Activated naive CD4-positive, alpha-beta T cell (primary cell): ENCODE measurements at places on chromosomes 3 and 15.

DNA sequence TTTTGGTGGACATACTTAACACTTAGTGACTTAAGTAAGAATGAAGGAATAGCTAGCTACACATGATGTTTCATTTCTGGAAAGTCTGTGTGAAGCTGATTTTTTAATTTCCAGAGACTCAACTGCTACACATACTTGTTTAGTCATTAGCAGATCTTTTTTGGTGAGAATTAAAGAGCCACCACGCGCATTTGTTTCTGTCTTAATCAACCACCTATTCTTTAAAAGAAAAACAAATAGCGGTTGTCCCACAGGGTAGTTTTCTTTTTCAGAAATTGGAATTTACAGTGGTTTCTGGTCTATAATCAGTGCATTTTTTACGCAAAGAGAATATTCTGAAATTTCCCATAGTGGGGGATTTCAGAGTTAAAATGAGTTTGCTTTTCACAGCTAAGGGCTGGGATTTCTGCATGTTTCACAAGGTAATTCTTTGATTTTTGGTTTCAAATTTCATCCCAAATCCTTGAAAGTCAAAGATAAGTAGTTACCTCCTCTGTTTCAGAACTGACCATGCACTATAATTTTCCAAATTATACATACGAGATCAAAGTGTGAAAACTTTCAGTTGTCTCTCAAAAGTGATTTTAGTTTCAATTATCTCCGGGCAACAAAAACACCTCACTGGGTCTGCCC, 631.0 kb upstream of the GRM7 start:
- no peak for DNase-seq

DNA sequence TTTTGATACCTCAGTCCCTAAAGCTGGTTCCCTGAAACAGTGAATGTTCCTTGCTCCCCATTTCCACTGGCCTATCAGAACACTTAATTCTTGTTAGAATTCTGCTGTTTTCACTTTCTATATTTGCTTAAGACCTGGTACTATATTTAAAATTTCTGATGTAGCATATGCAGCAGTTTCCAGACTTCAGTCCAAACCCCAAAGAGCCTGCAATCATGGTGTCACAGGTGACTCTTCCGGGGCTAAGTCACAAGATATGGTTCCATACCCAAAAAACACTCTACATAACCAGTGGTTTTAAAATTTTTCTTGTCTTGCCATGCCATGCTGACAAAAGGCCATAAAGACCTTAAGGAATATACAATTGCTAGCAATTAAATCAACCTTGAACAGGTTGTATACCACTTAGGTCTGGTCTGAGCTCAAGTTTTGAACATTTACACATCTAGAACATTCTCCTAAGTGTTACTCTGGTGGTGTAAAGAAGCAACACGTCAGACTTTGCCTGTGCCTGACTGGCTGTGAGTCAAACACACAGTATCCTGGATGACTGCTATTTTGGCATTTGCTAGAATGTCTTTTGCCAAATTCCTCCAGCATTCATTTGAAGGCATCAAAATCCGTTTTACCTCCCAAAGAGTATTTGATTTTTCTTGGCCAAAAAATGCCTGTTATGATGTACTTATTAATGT, 160.0 kb downstream of the FRMD5 start:
- DNase-seq, result no peak

- no peak for DNase-seq
These were observed 311.3 kb downstream of the SLC9A9 start for GRCh38 chr3:143536817-143537535.

GRCh38 chr3:135238236-135238830, 443.3 kb downstream of the EPHB1 start:
- DNase-seq, result no peak

DNA sequence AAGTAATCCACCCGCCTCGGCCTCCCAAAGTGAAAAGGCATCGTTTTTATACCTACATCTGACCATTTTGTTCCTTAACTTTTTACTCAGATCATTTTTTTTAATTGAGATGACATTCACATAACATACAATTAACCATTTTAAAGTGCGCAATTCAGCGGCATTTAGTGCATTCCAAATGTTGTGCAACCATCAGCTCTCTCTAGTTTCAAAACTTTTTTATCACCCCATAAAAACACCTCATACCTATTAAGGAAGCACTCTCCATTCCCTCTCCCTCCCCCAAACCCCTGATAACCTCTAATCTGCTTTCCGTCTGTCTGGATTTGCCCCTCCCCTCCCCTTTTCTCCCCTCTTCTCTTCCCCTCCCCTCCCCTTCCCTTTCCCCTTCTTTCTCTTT, 310.1 kb downstream of the UACA start:
- no peak for DNase-seq

DNA sequence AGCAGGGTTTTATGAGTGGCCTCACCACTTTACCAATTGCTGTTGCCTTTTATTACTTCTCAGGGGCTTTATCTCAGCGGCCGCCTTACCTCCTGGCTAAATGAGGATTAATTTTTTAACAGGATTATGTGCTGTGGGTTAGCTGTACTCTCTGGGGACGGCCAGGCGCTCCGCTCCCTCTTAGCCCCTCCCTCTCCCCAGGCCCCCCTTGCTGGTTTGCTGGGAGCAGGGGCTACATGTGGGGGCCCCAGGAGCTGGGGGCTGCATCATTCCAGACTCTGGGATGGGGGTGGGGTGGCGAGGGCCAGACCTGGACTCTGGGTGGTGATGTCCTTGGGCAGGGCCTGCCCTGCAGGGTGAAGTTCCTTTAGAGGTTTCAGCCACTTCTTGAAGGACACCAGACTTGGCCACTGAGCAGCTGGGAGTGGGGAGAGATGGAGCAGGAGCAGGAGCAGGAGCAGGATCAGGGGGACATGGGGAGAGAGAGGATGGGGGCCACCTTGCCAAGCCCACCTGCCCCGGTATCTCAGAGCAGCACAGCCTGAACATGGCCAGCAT, 196.1 kb downstream of the GOLGA6L6 start:
- no peak for DNase-seq

DNA sequence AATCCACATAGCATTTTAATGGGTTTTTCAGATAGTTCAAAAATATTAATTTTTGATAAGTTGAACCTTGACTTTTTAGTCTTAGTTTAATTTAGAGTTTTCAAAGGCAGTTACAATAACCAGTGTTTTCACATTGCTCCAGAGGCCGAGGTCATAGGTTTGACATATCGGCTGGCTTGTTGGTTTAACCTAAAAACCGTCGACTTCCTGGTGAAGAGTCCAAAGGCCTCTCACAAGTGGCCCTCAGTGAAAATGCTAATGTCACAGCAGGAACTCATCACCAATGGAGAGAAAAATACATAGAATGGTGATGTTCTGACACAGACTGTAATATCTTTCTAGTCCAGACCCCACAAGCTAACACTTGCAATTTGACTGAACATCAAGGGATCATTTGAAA, 642.3 kb downstream of the PLOD2 start:
- no peak for DNase-seq

GRCh38 chr15:66842710-66843441, 140.8 kb downstream of the SMAD6 start:
- no peak for DNase-seq

DNA sequence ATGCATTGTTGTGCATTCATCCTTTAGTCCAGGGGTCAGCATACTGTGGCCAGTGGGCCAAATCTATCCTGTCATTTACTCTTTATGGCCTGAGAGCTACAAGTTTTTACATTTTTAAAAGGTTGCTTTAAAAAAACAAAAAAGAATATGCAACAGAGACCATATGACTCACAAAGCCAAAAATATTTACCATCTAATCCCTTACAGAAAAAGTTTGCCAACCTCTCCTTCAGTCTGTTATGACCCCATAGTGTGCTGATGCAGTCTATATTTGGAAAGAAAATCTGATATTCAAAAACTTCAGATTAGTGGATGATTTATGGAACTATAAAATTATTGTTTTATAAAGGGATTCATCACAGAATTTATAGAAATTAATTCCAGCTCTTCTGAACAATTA, 237.5 kb upstream of the IL12A start:
- no peak for DNase-seq

DNA sequence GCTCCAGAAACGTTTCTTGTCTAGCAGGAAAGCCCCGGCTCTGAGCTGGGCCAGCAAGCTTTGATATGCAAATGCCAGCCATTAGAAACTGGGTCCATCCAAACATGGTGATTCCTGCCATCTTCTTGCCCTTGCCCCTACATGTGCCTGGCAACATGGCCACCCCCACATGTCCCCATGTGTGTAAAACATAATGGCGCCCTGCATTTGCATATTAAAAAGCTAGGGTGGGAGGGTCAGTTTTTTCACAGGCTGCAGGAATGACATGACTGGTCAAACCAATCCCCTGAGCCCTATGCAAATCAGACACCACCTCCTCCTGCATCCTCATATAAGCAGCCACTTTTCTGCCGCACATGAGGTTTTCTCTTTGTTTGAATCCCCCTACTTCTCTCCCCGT, 21.2 kb downstream of the GPR156 start:
- DNase-seq, result no peak

GRCh38 chr3:19645093-19645492, 288.9 kb downstream of the EFHB start:
- no peak for DNase-seq

- DNase-seq, result no peak
These were observed 23.1 kb upstream of the ANKRD28 start for GRCh38 chr3:15820911-15821310.

DNA sequence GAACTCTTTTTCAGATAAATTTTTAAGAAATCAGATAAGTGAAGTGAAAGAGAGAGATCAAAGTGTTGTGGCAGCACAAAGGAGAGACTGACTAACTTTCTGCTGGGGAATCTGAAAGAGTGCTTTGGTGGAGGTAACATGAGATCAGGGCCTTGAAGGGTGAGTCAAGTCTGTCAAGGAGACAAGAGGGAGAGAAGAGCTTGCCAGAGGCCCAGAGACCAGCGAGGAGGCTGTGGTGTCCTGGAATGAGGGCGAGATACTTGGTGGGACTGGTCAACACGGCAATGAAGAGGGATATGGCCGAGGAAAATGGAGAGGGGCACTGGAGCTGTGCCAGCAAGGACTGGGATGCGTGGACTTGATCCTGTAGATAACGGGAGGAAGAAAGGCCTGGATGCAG, 4.6 kb downstream of the TADA3 start:
- DNase-seq, result no peak

DNA sequence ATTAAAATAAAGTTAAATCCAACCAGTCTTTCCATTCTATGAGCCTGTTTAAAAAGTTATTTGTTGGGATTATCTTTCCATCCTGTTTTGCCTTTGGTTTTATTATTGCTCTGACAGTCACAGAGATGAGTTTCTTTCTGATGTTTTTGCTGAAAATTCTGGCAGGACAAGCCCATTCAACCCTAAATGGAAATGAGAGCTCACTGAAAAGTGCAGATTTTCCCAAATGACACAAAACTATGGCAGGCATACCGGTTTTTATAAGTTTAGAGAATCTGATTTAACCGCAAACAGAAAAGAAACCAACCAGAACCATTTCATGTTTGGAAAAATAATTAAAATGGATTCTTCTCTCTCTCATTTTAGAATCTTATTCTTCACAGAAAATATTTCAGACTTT, 238.1 kb upstream of the SGO1 start:
- DNase-seq, result no peak

DNA sequence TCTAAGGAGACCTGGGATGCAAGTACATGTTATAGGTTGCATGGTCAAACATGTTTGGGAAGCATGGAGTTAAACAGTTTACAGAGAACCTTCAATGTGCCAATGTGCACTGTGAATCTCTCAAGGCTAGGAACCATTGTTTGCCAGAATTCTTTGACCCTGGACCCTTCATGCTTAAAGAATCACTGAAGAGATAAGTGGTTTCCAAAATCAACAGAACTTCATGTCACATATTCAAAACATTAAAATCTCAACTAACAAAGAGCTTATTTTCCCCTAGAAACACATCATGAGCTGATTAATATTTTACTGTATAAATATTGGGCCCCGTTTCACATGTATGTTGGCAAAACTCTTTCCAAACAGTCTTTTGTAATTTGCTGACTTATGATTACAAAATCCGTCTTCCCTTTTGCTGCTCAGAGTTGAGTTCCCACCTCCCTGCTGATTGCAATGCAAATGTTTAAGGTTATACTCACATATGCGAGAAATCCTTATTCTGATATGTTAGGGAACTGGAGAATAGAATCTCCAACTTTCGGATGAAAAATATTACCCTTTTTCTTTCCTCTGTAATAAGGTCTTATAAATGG, 380.2 kb downstream of the DIPK2A start:
- no peak for DNase-seq

DNA sequence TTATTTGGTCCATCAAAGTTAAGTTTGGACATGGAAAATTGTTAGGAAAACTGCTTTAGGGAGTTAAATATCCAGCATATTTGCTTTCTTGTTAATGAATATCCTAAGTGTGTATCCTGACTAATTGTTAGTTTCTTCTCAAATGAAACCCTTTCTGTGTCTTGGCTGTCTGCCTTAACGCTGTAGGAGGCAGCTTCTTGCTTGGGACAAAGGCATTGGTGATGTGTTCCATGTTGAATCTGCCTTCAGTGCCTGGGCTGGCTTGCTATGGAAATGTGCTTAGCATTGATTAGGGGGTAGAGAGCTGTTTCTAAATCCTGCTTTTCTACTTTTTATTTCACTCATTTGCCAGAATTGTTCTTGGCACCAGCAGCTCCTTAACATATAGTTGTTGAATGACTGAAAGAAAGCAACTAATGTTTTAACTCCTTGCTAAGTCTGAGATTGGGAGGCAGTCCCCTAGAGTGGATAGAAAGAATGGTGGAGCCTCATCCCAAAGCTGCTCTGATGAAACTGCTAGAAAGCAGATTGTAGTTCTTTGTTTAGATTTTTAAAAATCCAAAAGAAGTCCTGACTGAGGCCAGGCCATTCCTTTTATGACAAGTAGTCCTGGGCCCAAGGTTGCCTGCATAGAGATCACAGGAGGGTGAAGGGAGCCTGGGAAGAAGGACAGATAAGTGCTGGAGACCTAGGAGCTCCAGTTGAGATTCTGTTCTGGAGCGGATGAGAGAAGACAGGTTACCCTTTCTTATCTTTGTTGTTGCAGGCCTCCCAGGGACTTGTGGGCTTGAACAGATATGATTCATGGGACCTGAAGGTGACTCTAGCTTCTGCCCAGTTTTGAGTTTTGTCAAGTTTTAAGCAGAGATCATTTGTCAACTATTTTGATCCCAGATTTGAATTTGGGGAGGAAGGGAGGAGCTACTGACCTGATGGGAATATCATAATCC, 39.3 kb downstream of the OXNAD1 start:
- no peak for DNase-seq

DNA sequence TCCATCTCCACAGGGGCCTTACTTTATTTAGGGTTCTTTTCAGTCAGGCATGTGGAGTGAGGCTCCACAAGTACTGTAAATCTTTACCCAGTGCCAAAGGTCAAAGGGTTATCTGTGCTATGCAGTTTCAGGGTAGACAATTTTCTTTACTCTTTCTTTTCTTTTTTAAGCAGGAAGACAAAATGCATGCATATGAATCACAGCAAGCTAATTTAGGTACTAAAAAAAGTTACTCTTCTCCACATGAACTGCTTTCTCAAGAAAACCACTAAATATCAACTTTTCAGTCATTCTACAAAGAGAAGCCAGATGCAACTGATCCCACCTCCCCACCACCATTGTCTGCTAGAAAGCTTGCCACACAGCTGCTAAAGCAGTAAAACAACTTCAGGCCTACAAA, 73.3 kb upstream of the PYGO1 start:
- no peak for DNase-seq
